ENCODE measurements at places on chromosomes 6 and 20.
A peak's percentile ranks its signal among the peaks of the same experiment; 100 is the strongest.

- DNase-seq = no peak
Measured at GRCh38 chr6:54737247-54737646, 109.3 kb upstream of the FAM83B start.

- DNase-seq = no peak
Measured at GRCh38 chr20:62805155-62805710, 598 bp downstream of the OGFR start.

- DNase-seq = no peak
Measured at GRCh38 chr6:133286765-133287164, 45.6 kb downstream of the EYA4 start.

DNA sequence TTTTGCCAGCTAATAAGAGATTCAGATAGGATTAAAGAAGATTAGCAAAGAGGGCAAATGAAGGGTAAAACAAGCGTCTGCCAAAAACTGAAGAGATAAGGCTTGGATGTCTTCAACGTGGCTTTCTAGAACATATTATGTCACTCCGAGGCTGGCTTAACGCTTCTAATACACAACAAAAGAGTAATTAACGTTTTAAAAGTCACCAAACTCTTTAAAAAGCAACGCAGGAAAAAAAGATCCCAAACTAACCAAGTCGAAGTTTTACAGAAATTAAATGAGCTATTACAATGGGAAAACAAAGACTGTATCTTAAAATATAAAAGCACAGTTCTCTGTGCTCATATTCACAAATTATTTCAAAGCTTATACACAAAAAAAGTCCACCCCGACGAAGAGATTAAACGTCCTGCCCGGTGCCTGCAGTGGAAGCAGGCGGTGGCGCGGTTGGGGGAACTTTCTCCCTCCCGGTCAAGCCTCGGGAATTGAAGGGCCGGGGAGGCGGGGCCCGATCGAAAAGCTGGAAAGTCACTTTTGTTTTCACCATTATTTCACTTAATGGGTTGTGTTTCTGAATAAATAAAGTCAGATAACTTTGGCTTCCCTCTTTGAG, 1.2 kb downstream of the MAK start:
- DNase-seq = no peak

DNA sequence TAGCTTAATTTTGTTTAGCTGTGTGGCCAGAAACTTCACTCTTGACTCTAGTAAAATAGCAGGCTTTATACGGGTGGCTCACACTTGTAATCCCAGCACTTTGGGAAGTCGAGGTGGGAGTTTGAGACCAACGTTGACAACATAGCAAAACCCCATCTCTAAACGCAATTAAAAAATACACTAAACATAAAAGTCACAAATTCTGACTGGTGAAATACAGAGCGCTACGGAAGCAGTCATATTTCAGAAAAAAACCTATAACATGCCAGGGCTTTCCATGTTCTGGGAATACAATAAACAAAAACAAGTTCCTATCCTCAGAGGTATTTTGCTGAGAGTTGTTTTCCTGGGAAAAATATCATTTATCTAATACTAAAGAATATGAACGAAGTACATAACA, 24.8 kb upstream of the ZSCAN23 start:
- DNase-seq = no peak

DNA sequence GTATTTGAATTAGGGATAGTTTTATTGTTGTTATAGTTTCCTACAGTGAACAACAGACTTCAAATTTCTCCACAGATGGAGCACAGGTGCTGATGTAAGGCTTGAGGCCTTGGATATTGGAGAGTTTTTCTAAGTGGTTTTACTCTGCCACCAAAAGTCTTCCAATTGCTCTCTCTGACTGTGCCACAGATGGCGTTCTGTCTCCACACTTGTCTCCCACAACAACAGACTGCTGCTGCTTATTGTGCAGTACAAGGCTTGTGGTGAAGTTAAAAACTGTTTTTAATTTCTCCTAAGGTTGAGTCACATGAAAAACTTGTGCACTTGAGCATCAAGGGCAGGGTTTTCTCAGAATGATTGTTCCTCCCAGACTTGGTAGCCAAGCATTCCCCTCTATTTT, 460.9 kb upstream of the KHDRBS2 start:
- no peak for DNase-seq

DNA sequence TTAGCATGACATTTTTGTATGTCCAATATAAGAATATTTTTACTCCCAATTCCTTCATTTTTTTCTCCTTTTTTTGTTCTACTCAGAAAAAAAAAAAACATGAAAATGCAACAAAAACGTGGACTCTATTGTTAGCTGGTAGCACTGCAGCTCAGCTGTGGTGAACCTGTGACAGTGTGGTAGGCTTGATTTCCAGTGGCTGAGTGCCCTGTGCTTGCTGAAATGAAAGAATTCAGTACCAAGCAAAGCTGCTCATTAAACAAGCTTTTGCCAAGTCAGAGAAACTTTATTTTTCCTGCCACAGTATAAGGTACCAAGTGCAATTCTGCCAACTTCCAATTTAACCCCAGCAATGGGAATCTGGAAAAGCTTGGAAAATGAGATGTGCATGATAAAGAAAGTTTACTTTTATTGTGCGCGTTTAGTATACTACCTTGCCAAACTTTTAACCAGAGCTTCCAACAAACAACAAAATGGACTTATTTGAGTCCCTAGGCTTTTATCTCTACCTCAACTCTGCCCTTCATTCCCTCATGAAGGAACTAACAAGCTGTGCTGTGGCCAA, 215.2 kb downstream of the SLC35F1 start:
- DNase-seq = peak; percentile 51

GRCh38 chr6:72286911-72287311, 335.0 kb upstream of the KCNQ5 start:
- no peak for DNase-seq

GRCh38 chr20:61644378-61645076, 392.5 kb downstream of the CDH4 start:
- no peak for DNase-seq

GRCh38 chr6:149084808-149085556, 232.5 kb upstream of the TAB2 start:
- no peak for DNase-seq

- DNase-seq = no peak
Measured at GRCh38 chr20:58650181-58650775, 805 bp upstream of the STX16 start.

GRCh38 chr20:32709632-32710121, 33.6 kb downstream of the COMMD7 start:
- DNase-seq = no peak

- DNase-seq = no peak
Measured at GRCh38 chr6:12291839-12292604, 1.9 kb downstream of the EDN1 start.

- no peak for DNase-seq
Measured at GRCh38 chr6:32941214-32941768, 463 bp upstream of the HLA-DMB start.

DNA sequence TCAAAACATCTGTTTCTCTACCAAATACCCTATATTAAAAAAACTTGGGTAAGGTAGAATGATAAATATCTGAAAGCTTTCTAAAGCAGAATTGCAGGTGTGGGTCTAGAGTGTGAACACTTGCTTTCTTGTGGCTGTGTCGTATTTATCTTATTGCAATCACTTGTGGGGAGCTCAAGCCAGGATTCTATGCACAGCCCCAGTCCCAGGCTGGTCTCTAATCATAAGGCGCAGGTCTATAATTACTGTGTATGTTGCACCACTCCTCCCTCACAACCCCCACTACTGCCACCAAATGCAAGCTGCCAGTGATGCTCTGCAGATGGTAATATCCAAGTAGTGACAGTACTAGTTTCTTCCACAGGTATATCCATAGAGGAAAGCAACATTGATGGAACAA, 2.2 kb upstream of the E2F3 start:
- DNase-seq = no peak

DNA sequence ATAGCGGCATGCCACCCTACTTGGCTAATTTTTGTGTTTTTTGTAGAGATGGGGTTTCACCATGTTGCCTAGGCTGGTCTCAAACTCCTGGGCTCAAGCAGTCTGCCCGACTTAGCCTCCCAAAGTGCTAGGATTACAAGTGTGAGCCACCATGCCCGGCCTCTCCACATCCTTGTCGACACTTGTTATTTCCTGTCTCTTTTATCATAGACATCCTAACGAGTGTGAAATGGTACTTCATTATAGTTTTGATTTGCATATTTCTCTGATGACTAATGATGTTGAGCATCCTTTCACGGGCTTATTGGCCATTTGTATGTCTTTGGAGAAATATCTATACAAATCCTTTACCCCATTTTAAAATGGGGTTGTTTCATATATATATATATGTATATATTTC, 39.0 kb upstream of the ASXL1 start:
- no peak for DNase-seq

DNA sequence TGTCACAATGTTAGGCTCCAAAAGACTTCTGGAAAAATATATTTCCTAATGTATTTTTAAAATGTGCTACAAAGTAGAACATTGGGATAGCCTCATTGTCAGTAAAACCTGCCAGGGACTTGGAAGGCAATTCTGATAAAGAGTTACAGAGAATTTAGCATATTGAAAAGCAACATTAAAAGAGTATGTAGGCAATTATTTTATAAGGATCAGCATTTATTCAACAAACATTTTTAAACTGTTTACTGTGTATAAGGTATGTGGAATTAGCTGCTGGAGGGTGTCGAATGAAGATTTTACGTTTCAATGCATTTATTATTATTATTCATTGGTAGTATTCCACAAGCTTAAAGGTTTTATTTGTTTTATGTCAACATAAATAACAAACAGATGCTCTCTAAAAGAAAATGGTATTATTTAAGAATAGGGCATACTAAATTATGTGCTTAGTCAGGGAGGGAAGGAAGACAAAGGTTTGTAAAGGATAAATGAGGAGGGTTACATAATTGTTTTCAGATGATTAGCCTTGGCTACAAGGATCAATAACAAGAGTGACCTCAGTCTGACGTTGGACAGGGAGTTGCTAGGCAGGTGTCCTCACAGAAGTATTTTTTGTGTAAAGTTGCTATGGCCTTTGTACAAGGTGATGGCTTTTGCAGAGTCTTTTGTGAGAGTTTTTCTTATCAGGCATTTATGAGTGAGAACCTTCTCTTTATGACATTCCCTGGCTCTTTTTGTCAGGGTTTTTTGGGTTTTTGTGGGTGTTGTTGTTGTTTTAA, 313.4 kb upstream of the PLCB4 start:
- DNase-seq = no peak

GRCh38 chr20:50438986-50439407, 71.2 kb upstream of the PTPN1 start:
- DNase-seq = no peak

GRCh38 chr6:106790935-106791334, 161.6 kb downstream of the QRSL1 start:
- no peak for DNase-seq

DNA sequence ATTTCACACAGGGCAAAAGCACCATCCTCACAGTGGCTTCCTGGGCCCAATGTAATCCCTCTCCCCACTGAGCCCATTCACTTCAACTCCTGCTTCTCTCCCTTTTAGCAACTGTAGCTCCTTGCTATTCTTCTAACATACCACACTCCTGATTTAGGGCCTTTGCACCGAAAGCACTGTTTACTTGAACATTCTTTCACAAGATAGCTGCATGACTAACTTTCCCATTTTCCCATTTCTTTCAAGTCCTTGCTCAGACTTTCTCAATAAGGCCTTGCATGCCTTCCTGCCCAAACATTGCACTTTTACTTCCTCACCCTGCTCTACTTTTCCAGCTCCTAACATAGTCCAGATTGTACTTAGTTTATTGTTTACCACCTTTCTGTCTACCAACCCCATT, 73.0 kb downstream of the SHPRH start:
- DNase-seq = no peak

- DNase-seq = no peak
Measured at GRCh38 chr20:63091901-63092659, 85.3 kb upstream of the BHLHE23 start.

DNA sequence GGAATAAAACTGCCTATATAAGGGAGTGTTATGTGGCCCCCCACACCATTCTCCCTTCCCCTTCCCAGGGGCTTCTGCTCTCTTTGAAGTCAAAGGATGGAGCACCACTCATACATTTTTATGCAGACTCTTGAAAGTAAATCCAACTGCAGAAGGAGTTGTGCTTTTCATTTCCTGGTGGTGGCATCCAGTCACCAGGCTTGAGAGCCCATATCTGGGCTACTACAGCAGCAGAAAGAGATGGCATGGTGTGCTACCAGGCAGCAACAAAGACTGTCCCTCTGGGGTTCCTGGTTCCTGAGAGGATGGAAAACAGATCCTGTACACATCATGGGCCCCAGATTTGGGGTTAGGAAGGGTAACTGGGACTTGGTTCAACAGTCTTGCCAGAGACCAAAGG, 226.4 kb downstream of the CLIC5 start:
- DNase-seq = no peak

- no peak for DNase-seq
Measured at GRCh38 chr6:32857156-32857891, 3.3 kb downstream of the PSMB9 start.

DNA sequence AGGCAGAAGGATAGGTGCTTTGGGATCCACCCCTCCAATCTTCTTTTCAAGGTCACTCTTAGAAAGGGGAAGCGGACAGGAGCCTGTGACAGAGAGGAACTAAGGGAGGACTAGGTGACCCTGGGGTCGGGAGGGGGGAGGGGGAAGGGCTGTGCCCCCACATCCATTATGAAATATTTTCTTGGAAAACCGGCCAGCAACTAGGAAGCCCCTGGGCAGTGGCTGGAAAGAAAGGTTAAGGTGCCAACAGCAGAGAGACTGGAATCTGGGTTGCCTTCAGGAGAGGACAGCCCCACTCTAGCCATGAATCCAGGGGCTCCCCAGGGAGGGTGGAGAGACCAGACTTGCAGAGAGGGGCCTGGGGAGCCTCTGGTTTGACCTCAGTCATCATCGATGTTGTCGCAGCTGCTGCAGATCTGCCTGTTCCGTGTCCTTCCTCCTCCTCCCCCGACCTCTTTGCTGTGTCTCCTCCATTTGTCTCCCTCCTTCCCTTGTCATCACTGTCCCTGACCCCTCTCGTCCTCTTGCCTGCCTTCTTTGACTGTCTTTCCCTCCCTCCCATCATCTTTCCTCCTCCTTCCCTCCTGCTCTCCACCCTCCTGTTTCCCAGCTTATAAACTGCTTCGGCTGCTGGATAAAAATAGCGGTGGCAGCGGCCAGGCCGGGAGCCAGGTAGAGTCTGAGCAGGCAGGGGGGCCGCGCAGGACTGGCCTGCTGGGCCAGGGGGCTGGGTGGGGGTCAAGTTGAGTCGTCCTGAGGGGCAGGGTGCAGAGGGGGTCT, 3.2 kb downstream of the SLC29A1 start:
- peak; percentile 41 for DNase-seq

- DNase-seq = no peak
Measured at GRCh38 chr6:164106345-164106769, 691.8 kb downstream of the QKI start.

DNA sequence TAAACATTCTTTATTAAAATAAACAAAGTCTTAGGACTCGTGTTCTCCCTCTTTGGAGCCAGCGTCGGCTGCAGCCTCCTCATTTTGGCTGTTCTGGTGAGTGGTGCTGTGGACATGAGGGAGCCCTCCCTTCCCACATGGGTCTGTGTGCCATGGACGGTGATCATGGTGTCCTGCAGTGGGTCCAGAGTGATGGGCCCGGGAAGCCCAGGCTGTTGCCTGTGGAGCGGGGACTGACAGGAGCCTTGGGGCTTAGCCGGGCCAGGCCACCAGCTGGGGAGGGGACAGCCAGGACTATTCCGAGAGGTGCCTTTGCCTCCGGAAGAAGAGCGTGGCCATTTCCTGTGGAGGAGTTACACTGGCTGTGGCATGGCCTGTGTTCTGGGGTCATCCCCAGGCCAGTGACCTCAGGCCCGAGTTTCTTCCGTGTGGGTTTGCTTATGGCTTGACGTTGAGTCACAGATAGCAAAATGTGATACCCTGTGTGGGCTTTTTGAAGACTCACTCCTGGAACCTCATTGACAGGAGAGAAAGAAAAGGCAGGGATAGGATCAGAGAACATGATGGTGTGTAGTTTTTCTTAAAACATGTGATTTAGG, 153.4 kb downstream of the DTNBP1 start:
- DNase-seq = no peak

- DNase-seq = no peak
Measured at GRCh38 chr6:155004017-155004416, 8.9 kb downstream of the TIAM2 start.

Data from anterior cingulate cortex (tissue), 58 donors.